Caki2 (cell line): ENCODE measurements at places on chromosomes 2 and 18. TPM values are rescaled to one million over a fixed set of nuclear protein-coding genes. Genes with fewer than 3 reads are reported as not detected.

Gene CCDC85A
- 0.54 and 0.70 TPM in 2 replicates for total RNA-seq

Gene SRSF7
- total RNA-seq, result 145 and 165 TPM in 2 replicates

DNA sequence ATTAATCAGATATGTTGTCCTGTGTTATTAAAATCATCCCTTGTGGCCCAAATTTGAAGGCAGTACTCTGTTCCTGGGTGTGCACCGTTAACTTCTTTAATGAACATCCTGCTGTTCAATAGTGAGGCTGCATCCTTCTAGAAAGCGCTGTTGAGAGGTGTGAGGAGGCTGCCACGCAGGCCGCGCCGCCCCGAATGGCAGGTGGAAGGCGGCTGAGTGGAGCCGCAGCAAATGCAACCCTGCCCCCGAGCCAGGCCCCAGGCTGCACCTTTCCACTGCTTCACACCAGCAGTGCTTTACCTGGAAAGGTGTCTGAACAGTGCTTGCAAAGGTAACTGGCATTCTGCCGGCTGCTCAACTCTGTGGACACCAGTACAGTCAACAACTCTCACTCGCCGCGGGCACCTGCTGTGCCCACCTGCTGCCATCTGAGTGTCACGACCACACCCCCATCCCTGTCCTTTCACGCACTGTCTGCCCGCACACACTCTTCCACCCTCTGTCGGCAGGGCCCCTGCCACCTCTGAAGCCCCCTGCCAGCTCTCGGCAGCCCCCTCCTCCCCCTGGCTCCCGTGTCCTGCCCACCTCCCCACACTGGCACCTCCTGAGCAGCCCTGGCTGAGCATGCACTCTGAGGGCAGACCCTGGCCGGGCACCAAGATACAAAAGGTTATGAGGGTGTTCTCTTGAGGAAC is 70.9 kb downstream of the ODC1 start:
- no peak for DNase-seq

- DNase-seq, result no peak
These were observed 376.2 kb upstream of the MEIS1 start for GRCh38 chr2:66058675-66059074.

- DNase-seq, result no peak
These were observed 929.2 kb downstream of the SLC4A3 start for GRCh38 chr2:220556658-220557057.
